ENCODE measurements at places on chromosomes 12 and 14.

- no peak for DNase-seq
Observed at GRCh38 chr14:72925815-72926291, 411 bp upstream of the DCAF4 start.

- no peak for DNase-seq
Observed at GRCh38 chr12:80912901-80913770, 24.6 kb downstream of the LIN7A start.

- DNase-seq: no peak
Observed at GRCh38 chr14:101130861-101131260, 227.3 kb upstream of the RTL1 start.

DNA sequence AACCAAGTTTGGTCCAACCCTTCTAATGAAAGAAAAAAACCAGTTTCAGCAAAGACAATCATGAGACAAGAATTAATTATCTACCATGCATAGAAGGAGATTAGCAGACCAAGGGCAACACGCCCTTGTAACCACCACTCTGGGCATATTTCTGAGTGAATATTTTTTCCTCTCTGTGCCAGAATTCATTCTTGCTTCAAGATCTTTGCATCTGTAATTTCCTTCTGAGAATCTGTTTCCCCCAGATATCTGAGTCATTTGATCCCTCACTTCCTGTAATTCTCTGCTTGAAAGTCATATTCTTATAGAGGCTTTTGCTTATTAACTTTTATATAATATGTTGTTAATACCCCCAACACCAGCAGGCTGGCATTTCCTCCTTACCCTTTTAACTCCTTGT, 243.7 kb downstream of the SLC16A7 start:
- DNase-seq: no peak

DNA sequence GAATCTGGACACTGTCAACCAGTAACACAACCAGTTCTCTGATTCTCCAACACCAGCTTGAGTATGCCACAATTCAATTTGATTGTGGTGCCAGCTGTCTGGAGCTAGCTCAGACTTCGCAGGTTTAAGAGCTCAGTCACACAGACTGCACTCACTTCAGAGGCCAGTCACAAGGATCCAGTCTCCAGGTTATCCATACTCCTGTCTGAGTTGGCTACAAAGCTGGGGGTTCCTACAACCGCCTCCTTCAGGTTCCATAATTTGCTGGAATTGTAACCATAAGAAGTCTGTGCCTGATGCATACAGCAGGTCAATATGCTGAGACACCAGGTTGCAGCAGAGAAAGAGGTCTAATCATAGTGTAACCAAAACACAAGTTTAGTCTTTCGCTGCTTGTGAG, 70.5 kb upstream of the CPSF6 start:
- DNase-seq: no peak

DNA sequence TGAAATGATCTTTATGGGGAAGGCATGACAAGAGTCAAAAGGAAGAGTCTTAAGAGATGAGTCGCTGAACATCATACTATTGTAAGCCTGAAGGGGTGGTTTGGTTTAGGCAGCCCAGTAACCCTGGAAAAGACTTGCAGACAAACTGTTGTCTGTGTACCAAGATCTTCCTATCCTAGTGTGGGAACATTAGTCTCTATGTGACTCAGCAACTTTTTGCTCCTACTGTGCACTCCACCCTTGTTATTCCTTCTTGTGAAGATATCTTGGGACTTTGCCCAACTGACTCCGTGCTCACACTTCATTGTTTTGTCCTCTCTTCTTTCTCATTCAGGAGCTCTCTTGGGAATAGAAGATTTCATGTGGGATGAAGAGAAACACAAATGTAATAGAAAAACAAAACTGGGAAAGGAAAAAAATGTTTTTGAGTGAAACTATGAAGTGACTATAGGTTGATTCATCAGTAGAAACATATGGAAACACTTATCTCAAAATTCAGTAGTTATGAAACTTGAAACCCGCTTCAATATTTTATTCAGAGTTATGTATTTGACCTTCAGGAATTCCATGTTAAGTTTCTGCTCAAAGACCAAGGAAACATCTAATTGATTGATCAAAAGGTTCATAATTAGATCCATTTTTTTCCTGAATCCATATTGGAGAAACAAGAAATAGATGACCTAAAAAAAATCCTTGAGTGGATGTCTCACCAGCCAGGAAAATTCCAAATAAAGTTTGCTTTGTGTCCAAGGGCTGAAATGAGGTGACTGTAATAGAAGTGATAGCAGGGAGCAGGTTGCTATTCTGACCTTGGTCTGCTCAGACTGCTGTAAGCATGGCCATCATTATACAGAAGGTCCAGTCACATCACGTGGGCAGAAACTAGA, 67.2 kb downstream of the BTG1 start:
- DNase-seq: no peak

DNA sequence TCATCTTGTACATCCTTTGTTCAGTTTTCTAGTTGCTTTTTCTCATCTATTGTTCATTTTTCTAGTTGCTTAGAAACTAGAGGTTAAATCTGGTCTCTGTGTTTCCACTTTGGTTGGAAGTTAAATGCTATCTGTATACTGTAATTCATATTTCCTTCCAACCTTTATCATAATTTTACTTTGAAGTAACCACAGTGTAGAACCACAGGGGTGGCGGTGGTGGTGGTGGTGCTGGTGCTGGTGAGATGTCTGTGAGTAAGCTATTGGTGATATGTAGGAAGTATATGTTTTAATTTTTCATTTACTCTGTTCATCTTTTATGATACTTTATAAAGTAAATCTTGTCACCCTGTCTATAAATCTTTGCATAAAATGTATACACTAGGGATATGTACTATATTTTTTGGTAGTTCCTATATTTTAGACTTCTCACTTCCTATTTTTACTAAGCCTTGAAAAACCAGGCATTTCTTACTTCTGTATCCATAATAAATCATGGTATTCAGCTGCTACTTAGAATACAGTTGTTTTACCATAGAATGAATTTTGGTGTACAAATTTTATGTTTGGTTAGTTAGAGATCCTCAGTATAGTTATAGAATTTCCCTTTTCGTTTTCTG, 31.9 kb downstream of the CCDC91 start:
- DNase-seq: no peak

GRCh38 chr12:7375145-7375543, 68.8 kb downstream of the CD163L1 start:
- DNase-seq: no peak

GRCh38 chr12:131827961-131828534, at the start of gene MMP17:
TSS of gene MMP17 (plus strand) at chr12:131828393. CDS start at chr12:131828495, 102 bp downstream.
- DNase-seq: peak; percentile 78

DNA sequence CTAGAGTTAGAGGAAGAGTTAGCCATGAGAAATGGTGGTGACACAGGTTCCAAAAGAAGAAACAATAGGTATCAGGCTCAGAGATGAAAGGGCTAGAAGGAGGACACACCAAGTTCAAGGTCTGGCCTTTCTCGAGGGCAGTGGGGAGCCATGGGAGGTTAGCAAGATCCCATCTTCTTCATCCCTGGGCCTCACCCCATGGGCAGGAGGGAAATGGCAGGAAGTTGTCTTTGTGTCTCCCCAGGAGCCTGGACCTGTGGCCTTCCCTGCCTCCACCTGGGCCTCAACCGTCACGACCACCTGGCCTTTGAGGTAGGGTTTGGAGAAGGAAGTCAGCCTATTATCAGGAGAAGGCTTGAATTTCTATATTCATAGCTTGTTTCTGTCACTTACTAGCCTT, 5.8 kb upstream of the AQP2 start:
- DNase-seq: no peak

- DNase-seq: peak; percentile 60
Observed at GRCh38 chr14:74491956-74492775, 939 bp downstream of the NPC2 start.

DNA sequence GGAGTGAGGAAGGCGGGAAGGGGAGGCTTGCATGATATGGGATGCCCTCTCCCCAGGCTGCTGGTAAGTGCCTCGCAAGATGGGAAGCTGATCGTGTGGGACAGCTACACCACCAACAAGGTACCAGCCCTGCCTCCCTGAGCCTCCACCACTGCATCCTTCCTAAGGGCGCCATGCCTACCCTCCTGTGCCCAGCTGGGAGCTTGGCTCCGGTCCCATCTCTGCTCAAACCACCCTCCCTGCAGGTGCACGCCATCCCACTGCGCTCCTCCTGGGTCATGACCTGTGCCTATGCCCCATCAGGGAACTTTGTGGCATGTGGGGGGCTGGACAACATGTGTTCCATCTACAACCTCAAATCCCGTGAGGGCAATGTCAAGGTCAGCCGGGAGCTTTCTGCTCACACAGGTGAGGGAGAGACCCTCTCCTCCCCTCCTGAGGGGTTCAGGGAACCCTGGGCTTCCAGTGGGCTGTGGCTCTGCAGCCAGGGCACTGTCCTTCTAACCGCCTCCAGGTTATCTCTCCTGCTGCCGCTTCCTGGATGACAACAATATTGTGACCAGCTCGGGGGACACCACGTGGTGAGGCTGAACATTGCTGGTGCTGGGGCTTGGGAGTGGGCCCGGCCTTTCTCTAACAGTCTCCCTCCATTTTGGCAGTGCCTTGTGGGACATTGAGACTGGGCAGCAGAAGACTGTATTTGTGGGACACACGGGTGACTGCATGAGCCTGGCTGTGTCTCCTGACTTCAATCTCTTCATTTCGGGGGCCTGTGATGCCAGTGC, 2.6 kb downstream of the GNB3 start:
- DNase-seq: no peak

GRCh38 chr14:75393794-75394193, 34.0 kb upstream of the JDP2 start:
- no peak for DNase-seq

GRCh38 chr14:22531451-22532344, 57.3 kb downstream of the DAD1 start:
- DNase-seq: no peak

DNA sequence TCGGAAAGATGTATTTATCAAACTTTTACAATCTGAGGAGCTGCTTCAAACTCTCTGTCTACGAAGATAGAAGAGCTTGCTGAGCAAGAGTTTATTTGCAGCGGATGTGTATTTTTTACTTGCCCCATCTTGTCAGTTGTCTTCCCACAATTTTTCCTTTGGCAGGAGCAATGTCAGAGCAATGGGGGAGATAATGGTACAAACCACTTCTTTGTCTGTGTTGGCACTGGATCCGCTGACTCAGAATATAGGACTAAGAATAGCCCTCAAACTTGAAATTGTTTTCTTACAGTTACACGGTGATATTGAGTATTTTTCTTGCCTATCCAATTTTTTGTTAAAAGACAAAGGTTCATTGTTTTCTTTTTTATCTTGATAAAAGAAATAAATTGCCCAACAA, 27.6 kb downstream of the HELB start:
- DNase-seq: no peak

- no peak for DNase-seq
Observed at GRCh38 chr14:105043641-105044040, 21.6 kb downstream of the GPR132 start.

DNA sequence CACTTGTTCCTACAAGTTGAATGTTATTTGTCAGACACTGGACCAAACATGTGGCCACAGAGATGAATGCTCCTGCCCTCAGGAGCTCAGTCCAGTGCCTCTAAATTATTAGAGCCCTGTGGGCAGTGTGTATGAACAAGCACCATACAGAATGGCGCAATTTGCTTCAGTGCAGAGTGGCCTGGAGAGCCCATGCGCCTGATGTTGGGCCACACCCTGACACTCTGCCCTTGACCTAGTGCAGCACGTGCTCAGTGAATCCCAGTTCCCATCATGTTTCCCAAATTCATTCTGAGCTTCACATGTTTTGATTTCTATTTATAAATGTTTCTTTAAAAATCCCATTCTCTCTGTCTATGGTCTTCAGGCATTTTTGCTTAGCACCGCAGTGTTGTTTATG, 116.8 kb downstream of the PRMT8 start:
- DNase-seq: no peak

DNA sequence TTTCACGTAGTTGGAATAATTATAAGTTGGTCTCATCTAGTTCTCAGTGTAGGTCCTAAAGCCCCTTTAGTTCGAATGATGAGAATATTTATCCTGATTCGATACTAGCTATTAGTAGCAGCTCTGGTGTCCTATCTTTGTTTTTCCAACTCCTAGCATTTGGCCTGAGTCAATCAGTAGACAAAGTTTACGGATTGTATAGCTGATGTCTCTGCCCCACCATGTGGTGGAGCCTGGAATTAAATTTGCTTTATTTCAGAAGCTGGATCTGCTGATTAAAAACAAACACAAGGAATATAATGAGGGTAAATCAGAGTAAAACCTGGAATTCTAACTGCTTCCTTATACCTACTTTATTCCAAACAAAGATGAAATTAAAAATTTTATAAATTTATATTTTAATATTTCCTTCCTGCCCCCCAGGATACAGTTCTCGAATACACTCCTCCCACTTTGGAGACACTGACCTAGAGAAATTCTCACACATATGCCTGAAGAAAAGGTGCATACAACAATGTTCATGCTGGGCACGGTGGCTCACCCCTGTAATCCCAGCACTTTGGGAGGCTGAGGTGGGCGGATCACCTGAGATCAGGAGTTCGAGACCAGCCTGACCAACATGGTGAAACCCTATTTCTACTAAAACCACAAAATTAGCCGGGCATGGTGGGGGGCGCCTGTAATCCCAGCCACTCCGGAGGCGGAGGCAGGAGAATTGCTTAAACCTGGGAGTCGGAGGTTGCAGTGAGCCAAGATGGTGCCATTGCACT, 7.6 kb upstream of the BRMS1L start:
- no peak for DNase-seq
